H9 (cell line): ENCODE measurements at places on chromosomes 6 and 20.

GRCh38 chr6:5838656-5839396 is 167.9 kb downstream of the NRN1 start:
- peak; percentile 16 for DNase-seq

GRCh38 chr6:41696788-41697187 is 38.6 kb downstream of the TFEB start:
- DNase-seq: no peak

DNA sequence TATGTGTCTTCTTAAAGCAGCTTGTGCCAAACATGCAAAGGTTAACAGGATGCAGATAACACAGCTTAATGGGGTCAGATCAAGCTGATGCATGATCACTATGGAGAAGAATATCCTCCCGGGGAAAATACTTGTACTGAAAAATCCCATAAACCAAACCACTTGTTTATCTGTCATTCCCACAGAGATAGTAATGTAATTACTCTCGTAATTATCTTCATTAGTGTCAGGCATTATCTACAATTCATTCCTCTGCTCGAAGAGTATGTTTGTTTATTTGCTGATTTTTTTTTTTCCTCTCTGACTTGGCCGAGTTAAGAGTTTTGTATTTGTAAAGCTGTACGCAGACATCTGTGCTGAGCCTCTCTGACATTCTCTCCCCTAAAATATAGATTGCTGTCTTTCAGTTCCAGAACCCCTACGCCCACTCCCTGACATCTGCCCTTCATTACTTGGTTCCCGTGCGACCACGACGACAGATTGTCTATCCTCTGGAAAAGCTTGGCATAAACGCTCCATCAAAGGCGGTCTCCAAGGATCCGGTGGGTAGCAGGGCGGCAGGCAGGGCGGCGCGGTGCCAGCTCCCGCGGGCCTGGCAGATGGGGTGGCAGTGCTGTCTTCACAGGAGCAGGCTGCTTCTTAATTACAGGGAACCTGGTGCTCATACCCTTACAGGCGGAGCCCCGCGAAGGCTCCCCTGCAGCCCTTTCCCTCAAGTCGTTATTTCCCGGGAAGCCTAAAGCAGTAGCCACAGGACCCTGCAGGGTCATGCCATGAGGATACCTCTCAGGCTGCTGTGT is 147.2 kb downstream of the CFAP61 start:
- no peak for DNase-seq

DNA sequence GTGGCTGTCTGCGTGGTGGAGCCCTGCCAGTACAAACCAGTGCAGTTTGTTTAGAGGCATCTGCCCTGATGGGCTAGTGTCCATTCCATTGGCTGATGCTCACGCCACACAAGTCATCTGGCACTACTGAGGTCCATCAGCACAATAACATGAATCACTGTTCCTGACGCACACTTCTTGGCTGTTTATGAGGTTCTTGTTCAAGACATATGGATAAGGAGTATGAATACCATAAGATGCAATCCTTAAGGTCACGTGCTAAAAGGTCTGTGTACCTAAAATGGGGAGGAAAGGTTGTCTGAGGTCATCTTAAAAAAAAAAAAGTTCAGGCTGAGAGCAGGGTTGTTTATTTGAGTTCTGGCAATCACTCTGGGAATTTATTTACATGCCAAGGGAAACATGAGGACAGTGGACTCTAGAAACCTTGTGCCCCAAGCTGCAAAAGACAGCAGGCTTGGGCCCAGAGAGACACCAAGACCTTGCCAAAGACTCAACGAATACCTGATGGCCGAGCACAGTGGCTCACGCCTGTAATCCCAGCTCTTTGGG is 54.1 kb upstream of the SHLD1 start:
- DNase-seq: no peak

DNA sequence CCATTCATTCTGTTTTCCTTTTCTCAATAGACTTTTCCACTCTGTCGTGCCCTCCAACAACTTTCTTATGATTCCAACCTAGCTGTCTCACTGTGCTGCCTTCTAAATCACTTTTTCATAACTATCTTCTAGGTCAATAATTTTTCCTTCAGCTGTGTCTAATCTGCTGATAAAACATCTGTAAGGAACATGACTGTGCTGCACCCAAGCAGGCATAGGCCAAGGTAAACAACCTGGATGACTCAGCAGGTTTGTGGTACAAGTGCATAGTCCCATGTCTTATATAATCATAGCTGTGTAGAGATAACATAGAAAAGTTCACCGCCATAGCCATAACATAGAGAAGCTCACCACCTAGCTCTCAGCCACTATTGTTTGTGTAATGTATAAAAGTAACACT is 332.3 kb downstream of the PLCB1 start:
- no peak for DNase-seq

DNA sequence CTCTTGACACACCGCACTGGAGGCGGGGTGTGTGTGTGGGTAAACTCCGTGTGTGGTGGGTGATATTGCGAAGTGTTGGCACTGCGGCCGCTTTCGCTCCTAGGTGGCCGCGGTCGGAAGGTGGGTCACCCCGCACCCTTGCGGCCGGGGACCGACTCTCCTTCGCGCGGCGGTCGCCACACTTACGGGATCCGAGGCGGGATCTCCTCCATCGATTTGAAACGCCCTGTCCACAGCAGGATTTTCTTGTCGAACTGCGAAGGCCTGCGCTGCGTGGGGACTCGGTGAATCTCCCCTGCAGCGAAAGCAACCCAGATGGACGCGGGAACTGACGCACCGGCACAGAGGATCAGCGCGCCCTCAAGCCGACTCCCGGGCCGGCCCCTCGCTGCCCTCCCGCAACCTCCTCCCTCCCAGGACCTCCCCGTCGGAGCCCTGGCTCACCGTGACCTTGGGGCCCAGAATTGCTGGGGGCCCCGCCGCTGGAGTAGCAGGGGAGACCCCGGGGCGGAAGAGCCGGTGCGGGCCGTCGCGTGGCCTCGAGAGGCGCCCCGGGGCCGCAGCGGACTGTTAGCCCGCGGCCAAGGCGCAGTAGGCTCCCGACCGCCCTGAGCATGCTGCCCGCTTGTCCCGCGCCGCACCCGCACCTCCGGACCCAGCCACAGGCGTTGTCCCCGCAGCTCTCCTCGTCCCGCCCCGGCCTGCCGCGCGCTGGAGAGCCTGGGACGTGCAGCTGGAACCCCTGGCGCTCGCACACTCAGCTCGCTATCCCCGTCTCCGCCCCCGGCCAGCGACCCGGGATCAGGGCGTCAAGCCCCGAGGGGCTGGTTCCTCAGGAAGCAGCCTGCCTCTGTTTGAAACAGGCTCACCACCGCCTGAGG is at the start of gene FAM162B:
FAM162B (minus strand) TSS at position 759 of the 881 bp plus-strand sequence; CDS start at position 616, 143 bp downstream.
- peak; percentile 79 for DNase-seq

DNA sequence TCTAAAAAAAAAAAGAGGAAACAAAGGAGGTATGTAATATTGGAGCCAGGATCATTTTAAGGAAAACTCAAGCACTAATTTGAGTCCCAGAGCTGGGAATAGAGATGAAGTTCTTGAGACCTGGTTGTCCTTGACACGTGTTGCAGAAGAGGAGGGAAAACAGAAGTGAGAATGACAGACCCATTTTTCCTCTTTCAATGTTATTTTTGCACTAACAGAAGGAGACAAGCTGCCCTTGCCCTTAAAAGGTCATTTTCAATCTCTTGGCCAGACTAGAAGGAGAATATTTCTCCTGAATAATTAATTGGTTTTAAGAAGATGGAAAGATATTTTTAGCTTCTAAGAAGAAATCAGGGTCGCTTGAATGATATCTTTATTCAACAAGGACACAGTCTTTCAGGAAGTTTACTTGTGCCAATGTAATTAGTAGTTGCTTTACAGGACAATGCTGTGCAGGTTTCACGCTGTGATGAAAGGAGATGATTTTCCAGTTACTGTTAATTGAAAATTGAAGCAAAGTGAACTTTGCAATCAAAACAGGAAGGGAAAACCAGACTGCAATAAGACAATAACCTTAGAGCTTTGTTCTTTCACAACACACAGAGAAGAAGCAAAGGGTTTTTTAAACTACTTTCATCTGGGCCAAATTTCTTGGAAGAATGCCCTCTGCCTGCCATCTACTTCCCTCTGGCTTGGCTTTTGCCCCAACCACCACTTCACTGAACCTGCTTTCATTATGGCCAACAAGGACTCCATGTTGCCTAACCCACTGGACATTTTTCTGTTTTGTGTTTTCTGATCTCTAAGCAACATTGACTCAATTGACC is 107.8 kb upstream of the SHLD1 start:
- no peak for DNase-seq

DNA sequence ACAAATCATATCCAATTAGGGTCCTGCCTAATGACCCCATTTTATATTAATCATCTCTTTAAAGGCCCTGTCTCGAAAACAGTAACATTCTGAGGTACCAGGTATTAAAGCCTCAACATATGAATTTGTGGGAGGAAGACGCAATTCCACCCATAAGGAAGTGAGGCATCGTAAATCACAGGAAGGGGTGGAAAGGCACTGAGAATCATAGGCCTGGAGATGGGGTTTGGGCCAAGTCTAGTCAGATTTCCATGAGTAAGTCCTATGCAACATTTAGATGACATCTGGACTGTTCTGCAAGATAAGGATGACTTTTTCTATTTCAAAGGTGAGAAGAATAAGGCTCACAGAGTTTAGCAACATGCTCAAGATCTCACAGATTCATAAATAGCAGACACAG is 534.0 kb downstream of the KHDRBS2 start:
- DNase-seq: no peak

DNA sequence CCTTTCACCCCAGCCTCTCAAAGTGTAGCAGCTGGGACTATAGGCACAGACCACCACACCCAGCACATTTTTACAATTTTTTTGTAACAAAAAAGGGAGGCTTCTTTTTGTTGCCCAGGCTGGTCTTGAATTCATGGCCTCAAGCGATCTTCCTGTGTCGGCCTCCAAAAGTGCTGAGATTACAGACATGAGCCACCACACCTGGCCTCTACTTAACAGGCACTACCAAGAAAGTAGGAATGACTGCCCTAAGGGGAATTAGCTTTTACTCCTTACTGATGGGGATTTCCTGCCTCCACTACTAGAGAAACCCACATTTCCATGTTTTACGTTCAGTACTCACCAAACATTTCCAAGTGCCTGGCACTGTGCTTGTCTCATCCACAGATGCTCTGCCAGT is 109.6 kb downstream of the CARMIL1 start:
- no peak for DNase-seq

GRCh38 chr20:9147547-9148024 is 78.7 kb downstream of the PLCB4 start:
- DNase-seq: no peak

- DNase-seq: no peak
These were observed 725 bp downstream of the OSER1 start for GRCh38 chr20:44209686-44210405.

GRCh38 chr6:88858455-88858854 is 105.0 kb downstream of the RNGTT start:
- no peak for DNase-seq

DNA sequence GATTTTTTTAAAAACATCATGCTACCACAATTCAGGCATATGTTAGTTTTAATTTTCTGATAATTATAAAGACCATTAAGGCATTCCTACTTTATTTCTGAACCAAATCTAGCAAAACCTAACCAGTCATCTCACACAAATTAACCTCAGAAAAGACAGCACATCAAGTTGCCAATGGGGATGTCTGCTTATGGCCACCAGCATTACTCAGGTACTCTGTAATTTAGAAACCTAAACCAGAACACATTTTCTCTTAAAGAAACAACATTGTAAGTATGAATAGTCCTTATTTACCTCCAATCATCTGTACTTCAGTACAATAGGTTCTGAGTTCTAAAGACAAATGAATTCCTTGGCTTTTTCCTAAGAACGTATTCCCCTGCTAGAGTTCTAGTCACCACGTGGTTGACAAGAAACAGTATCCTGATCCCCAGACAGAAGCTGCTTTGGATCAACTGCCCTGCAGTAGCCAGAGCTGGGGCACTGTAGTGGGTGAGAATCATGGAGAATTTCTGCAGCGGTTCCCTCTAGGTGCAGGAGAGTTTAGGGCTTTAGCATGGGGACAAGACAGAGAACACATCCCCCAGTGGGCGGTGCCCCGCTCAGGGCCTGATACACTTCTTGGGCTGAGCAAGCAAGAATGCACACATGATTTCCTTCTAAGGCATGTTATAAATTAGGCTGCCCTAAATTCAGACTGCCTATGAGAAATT is 15.4 kb downstream of the GCLC start:
- no peak for DNase-seq

DNA sequence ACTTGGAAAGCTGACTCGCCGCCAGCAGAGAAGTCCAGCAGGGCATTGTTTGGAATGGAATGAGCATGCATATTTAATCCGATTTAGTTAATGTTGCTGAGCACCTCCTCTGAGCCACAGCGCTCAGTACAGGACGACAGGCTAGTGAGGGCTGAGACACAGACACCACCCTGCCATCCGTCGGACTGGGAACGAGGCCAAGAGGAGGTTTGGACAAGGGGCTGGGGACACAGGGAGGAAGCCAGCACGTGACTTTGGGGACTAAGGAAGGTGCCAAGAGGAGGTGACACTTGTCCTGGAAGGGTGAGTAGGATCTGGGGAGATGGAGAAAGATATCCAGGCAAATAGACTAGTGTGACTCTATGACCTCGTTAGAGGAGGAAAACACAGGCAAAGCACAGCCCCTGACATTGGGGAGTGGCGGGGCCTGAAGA is 152.5 kb upstream of the ECI2 start:
- no peak for DNase-seq

- peak; percentile 56 for DNase-seq
These were observed 109.9 kb downstream of the PSMB1 start for GRCh38 chr6:170443151-170443662.

- DNase-seq: no peak
These were observed 46.8 kb downstream of the ELOVL5 start for GRCh38 chr6:53301801-53302537.

DNA sequence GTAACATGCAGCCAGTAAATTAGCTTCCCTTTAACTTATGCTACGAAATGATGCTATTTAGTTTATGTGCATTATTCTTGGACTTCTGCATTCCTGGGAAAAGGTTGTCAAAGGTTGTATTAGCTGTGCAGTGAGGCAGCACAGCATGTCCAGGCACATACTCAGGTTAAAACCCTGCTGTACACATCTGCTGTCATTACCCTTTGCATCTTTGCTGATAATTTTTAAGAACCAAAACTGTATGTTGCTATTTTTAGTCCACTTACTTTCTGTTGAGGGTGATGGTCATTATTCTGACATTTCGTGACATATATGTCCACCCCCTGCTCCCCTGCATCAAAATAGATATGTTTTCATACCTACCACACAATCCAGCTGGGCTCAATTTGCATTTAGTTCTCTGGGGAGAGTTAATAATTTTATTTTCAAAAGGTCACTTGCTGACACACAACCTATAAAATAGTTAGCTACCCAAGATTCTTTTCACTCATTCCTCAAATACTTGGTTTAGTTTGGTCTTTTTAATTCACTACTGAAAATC is 142.5 kb upstream of the SPACA1 start:
- no peak for DNase-seq
